ENCODE measurements at places on chromosomes 3 and 15. TPM values are rescaled to one million over a fixed set of nuclear protein-coding genes. Genes with fewer than 3 reads are reported as not detected.

Gene TUSC7
- not detected for polyA plus RNA-seq

Gene FOXB1
- polyA plus RNA-seq, result not detected

Gene HGD
- polyA plus RNA-seq, result not detected

Gene MUSTN1
- polyA plus RNA-seq, result not detected

Gene MAPK6
- 127 TPM for polyA plus RNA-seq

Gene GOLGB1
- polyA plus RNA-seq, result 29.3 TPM

Gene IFT80
- polyA plus RNA-seq, result 59.9 TPM
